ENCODE measurements at places on chromosomes 2 and 18. TPM values are rescaled to one million over a fixed set of nuclear protein-coding genes. Genes with fewer than 3 reads are reported as not detected.

DNA sequence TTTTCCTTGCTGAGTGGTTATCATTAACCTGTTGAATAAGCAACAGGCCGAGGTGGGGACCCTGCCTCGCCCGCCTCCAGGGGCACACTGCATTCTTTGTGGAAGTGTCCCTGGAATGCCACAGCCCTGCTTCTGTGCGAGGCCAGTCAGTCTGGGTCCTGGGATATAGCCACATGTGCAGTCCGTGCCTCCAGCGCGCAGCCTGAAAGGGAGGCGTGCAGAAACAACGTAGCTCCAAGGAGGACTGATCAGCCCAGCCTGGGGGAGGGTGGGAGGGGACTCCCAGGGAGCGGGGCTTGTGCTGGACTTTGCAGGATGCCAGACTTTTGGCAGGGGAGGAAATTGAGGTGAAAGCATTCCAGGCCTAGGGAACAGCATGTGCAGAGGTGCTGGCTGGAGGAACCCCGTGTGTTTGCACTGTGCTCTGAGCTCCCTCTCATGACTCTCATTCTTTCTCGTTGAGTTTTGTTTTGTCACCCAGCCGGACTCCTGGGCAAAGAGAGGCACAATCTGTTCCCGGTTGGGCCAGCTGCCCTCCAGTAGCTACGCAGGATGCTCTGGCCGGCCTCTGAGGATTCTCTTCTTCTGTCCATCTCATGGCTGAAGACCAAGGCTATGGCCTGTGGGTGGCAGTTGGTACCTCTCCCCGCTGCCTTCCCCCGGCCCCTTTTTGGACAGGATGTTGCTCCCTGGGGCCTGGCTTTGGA, 39.7 kb downstream of the HPCAL1 start:
- DNase-seq, result no peak

DNA sequence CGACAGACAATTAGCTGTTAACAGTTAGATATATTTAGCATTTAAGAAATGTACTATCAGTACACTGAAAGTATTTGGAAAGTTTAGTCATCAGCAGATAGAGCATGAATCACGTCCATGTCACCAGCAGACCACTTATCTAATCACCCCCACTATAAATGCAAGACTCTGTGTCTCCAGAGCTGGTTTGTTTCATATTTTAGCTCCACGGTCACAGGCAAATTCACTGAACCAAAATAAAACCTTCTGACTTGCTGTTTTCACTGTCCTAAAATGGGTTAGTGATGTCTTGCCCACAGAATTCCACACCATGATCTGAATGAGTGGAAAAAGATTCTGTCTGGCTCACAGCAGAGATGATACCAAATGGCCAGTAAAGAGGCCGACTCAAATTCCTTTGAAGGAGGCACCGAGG, 64.9 kb downstream of the CDH2 start:
- DNase-seq, result no peak

DNA sequence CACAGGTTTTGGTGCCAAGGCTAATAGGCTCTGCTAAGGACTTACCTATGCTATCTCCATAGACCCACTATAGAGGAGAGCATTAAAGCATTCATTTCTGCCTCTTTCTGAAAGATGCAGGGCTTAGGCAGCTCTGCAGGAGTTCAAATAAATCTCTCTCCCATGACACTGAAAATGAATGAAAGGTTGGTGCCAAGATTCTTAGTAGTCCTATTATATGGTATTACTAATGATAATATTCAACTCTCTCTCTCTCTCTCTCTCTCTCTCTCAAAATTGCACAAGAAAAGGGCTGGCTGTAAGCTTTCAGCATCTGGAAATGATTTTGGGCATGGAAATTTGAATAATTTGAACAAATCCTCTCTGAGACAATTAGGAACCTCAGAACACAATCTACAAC, 433.7 kb downstream of the MBD2 start:
- DNase-seq, result no peak

MBP gene
- 8.6 TPM for total RNA-seq

SMIM21 gene
- not detected for total RNA-seq

RAB6D gene
- total RNA-seq, result not detected

GRCh38 chr2:109176928-109177327, 47.9 kb downstream of the SH3RF3 start:
- no peak for DNase-seq

- DNase-seq, result no peak
Observed at GRCh38 chr2:12726271-12726670, 9.5 kb downstream of the TRIB2 start.

RAMP1 gene
- 0.17 TPM for total RNA-seq

GRCh38 chr18:8051453-8051852, 484.3 kb downstream of the PTPRM start:
- no peak for DNase-seq

DNA sequence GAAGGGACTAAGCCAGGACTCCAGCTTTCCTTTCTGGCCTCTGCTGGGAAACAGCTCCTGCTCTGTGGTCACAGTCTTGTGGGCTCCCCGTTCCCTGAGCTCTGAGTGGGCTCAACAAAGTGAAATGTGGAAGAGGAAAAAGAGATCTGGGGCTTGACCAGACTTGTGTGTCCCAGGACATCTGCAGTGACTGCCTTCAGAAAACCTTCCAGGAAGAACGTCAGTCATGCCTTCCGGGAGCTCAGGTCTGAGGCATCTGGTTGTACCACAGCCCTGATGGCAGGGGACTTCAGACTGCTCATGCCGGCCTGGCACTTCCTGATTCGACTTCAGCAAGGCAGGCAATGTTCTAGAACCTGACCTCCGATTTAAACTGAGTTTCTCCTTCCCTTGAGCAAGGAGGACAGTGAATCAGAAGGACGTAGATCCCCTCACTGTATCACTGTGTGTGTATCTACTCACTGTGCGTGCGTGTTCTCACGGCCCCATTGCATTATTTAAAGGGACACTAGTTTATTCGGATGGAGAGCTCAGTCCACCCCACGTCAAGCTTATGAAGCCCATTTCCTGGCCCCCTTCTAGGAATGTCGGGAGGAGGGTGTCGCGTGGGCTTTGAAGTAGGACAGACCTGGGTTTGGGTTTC, 548 bp upstream of the FBLN7 start:
- DNase-seq, result no peak

- DNase-seq, result no peak
Observed at GRCh38 chr2:186274936-186275575, 211.0 kb upstream of the ZC3H15 start.

DNA sequence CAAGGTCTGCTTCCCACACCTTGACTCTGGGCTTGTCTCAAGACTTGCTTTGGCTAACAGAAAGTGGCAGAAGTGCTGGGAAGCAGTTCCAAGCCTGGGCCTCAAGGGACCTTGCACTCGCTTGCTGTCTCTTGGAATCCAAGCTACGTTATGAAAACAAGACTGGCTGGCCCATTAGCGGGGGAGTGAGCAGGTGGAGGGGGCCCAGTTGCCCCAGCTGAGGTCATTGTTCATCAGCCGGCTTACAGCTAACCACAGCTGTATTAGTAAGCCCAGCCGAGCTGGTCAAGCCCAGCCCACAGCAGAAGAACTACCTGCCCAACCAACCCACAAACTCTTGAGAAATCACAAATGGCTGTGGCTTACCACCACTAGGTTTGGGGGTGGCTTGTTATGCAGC, 63.1 kb downstream of the MARCO start:
- DNase-seq, result no peak

DNA sequence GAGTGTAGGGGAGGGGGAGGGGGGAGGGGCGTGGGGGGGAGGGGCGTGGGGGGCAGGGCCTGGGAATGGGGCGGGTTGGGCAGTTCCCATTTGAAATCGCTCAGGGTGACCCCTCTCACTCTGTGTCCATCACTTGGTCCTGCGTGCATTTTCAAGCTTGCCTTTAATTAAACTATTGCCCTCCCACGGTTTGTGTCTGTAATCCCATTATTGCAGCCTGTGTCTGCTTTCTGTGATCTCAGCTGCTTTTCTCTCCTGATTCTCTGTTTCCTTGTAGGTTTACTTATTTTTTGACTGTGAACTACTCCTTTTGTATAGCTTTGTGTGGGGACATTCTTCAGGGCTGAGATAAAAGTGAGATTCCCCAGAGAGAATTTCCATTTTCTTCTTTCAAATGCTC, 1.3 kb downstream of the DCDC2C start:
- DNase-seq, result no peak

CCL20 gene
- total RNA-seq, result not detected

CNGA3 gene
- total RNA-seq, result not detected

ZC3H6 gene
- total RNA-seq, result 16.0 TPM

LAMA1 gene
- 17.5 TPM for total RNA-seq

GRCh38 chr2:239264492-239264837, 136.4 kb downstream of the HDAC4 start:
- DNase-seq, result no peak

DNA sequence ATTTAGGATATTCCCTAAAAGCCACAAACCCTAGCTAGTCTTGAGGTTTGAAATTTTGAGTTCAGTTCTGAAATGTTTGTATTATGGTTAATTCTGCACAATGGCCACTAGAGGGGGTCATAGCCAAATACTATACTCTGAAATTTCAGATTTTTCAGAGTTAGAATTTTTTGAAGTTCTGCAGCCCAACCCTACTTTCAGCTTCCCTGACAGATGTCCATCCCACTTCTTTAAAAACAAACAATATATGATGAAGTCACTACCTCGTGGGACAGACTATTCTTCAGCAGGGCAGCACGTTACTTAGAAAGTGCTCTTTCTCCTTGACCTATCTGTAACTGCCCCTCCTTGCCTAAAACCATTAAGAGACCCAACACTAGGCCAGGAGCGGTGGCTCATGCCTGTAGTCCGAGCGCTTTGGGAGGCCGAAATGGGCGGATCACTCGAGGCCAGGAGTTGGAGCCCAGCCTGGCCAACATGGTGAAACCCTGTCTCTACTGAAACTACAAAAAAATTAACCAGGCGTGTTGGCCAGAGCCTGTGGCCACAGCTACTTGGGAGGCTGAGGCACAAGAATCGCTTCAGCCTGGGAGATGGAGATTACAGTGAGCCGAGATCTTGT, 48.2 kb upstream of the PAPOLG start:
- peak; percentile 63 for DNase-seq

GRCh38 chr2:80054346-80054675, 250.2 kb downstream of the LRRTM1 start:
- DNase-seq, result no peak

DUSP2 gene
- 3.6 TPM for total RNA-seq

TUBA3D gene
- not detected for total RNA-seq

EFR3B gene
- total RNA-seq, result 3.3 TPM

- no peak for DNase-seq
Observed at GRCh38 chr2:231614559-231615057, 21.9 kb downstream of the TEX44 start.

GRCh38 chr2:229900012-229900411, 21.8 kb downstream of the TRIP12 start:
- DNase-seq, result no peak

CCDC178 gene
- total RNA-seq, result not detected

DNA sequence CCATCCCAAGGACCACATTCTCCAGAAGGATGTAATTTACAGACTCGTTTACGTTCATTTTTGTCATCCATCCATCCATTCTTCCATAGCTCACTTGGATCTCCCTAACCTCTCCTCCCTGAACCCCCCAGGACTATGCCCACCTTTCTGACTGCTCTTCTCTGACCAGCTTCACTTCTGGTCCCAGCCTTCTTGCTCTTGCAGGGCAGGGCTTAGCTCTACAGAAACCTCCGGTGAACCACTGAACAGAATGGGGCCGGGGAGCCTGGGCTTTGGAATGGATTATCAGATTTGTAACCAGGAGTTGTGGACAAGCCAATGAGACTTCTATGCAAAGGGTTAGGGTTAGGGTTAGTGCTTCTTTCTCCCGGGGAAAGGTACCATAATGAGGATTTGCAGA, 95.0 kb downstream of the TGFA start:
- no peak for DNase-seq

STK36 gene
- 20.4 TPM for total RNA-seq

DNAH7 gene
- total RNA-seq, result under 0.01 TPM

- DNase-seq, result peak; percentile 82
Observed at GRCh38 chr2:190781604-190782198, 98.9 kb upstream of the GLS start.

SKA1 gene
- 29.2 TPM for total RNA-seq

DNA sequence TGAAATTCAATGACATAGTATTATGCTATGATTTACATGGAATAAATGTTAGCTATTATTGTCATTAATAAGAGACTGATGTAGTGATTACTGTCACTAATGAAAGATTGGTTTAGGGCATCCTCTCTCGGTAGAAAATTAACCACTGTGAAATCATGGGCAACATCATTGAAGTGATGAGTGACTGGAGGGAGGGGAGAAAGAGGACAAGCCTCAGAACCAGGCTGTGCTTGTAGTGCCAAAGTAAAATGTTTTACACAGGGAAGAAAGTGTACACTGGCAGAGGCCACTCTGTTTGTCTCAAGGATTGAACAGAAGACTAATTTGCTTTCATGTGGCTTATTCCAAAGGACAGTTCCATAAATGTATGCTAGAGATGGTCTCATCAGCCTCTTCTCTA, 456.2 kb upstream of the TCF4 start:
- no peak for DNase-seq

GRCh38 chr18:10414293-10414842, 40.1 kb upstream of the APCDD1 start:
- DNase-seq, result no peak

- no peak for DNase-seq
Observed at GRCh38 chr2:8661736-8662135, 20.1 kb upstream of the ID2 start.

DNA sequence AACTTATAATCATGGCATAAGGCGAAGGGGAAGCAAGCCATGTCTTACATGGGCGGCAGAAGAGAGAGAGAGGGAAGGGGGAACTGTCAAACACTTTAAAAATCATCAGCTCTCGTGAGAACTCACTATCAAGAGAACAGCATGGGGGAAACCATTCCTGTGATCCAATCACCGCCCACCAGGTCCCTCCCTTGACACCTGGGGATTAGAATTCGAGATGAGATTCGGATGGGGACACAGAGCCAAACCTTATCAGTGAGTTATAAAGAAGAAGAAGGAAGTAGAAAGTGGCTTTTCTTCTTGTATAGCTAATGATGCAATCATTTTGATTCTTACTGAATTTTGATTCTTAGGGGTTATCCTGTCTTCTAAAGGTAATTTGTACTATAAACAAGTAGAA, 51.4 kb downstream of the SMCHD1 start:
- DNase-seq, result no peak

RNF144A gene
- 13.6 TPM for total RNA-seq

DNA sequence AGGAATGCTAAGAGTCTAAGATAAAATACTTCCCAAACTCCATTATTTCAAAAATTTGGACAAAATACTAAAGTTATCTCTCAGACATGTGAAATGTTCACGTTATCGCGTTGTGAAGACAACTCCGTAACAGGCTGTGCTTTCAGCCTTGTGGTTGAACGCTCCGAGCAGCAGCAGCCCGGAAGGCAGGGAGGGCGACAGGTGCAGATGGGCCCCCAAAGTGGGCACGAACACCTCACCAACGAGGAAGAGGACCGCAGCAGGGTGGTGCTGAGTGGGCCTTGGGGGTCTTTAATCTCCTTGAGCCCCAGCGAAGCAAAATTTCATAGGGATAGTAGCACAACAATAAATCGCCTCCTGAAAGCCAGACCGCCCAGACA, 1.0 kb upstream of the FAM110C start:
- DNase-seq, result peak; percentile 47

All from H7 (cell line).